ENCODE measurements at places on chromosomes 3 and 15.

GRCh38 chr3:15722877-15723623, 74.7 kb downstream of the ANKRD28 start:
- no peak for DNase-seq

DNA sequence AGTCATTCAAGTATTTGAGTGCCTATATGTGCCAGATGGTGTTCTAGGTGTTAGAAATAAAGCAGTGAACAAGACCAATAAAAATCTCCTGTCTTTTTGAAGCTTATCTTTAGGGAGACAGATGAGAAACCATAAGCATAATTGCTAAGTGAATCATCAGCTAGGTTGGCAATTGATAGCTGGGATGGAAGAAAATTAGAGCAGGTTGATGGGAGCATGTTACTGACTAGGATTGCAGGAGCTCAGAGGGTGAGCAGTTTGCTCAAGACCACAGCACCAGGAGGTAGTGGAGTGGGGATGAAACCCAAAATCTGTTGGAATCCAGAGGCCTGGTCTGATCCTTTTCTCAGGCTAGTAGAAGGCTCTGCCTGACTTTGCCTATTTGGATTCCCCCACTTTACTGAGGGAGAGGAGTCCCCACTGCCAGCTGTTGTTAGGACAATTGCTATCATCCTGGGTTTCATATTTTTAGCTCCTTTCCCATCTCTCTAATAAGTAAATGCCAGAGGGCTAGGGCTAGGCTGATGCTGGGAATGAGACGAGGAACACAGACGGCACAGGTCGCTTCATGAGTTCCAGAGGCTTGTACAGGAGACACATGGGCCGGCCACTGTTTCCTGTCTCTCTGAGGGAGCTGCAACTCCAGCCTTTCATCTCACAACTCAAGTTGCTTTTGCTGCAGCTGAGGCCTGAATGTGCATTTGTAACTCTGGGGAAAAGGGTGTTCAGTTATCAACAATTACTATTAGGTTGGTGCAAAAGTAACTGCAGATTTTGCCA, 102.9 kb downstream of the CACNA1D start:
- no peak for DNase-seq

DNA sequence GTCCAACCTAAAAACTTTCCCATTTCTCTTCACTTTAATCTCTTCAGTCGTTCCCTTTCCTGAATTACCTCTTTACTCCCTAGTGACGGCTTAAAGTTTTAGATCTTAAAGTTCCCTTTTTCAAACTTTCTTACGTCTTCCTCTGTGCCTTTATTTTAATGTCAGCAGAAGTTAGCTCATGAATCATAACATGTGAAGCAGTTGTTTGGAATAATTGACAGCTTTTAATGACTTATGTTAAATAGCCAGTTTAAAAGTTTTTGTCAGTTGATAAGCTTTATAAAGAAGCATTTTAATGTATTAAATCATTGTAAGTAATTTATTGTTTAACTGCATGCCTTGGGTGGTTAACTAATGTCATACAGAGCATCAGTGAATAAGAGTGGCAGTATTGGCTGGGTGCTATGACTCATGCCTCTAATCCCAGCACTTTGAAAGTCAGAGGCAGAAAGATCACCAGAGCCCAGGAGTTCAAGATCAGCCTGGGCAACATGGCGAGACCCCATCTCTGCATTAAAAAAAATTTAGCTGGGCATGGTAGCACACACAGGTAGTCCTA, 33.9 kb downstream of the PIK3CA start:
- DNase-seq: peak; percentile 34

DNA sequence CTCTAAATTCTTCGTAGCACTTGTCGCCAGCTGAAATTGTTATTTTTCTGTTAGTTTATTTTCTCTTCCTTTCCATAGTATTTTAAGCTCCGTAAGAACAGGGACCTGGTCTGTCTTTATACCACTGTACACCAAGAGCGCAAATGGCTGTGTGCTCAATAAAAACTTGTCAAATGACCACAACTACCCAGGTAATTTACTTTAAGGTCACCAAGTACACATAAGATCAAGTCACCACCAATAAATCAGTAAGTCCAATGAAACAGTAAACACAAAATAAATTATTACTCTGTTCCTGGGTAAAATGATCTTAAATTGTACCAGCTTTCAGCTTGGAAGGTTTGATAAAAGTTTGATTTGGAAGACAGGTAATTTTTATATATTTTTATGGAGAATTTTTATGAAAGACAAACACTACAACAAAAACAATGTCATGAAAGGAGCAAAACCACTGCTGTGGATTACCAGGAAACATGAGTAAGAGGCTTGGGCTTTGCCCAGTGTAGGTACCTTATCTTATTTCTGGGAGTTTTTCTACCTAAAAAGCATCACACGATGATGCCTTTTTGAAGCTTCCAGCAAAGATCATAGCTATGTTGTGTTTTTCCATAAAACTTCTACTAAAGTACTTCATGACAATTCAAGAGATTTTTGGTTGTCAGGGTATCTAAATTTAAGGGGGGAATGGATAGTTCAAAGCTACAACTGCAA, 406.8 kb downstream of the SHQ1 start:
- no peak for DNase-seq
